ENCODE measurements at places on chromosomes 5 and 9. TPM values are rescaled to one million over a fixed set of nuclear protein-coding genes. Genes with fewer than 3 reads are reported as not detected.

ANKRD31 gene
- 0.73 TPM for total RNA-seq

ADAMTSL2 gene
- total RNA-seq: 0.09 TPM

CDKN2B-AS1 gene
- 2.2 TPM for total RNA-seq

SH3GL2 gene
- not detected for total RNA-seq

PLCXD3 gene
- total RNA-seq: not detected

IL17B gene
- total RNA-seq: not detected

GRCh38 chr5:79702606-79703380 lies 13.2 kb downstream of the CMYA5 start:
- H3K36me3 ChIP-seq: no peaks in the 10 kb centered on the region
- DNase-seq: peak; percentile 25
- no peaks in the 10 kb centered on the region for H3K4me1 ChIP-seq
- no peak overlapping the region for H3K4me3 ChIP-seq

- H3K27me3 ChIP-seq: no peaks in the 10 kb centered on the region
- no peak overlapping the region for H3K27ac ChIP-seq
- peaks cover 7% of the 10 kb centered on the region for H3K4me1 ChIP-seq
- no peak for DNase-seq
- H3K36me3 ChIP-seq: no peaks in the 10 kb centered on the region
- no peak overlapping the region for H3K4me3 ChIP-seq
Measured at GRCh38 chr9:133380734-133381133, 4.6 kb downstream of the STKLD1 start.

DNA sequence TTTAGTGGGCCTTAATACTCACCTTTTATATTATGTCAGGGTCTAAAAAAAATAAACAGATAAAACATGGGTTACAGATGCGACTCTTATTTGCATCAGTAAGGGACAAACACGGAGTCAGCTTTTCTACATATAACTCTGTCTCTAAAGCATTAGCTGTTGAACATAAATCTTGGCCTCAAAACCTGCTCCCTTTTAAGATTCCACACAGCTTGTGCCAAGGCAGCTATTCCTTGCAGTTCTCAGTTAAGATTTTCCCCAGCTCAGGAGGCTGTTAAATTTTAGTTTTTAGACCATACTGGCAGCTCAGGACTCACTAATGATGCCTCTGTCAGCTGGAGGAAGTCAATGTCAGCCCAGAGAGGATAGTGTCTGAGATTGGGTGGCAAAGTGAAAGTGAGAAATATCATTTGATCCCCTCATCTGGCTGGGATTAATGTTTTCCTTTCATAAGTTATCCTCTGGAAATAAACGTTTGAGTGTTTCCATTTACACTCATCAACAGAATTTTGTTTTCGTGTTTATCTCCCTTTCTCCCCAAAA lies 287.5 kb downstream of the ELAVL2 start:
- DNase-seq: no peak
- H3K4me3 ChIP-seq: no peak overlapping the region
- no peaks in the 10 kb centered on the region for H3K27me3 ChIP-seq
- H3K27ac ChIP-seq: no peak overlapping the region
- no peaks in the 10 kb centered on the region for H3K4me1 ChIP-seq

DNA sequence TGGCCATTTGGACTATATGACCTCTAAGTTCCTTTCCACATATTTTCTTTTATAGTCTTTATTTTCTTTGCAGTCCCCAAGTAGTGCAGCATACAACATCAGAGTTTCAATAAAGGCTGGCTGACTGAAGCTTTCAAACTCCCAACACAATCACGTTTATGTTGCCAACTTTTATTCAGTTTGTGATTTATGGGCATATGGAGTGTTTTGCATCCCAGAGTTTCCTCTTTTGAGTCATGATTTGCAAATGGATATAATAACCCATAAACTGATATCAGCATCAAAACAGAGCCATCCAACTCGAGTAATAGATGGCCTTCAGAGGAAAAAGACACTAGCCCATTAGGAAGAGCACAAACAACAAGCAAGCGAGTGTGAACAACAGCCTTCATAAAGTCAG lies 414.0 kb downstream of the ELAVL2 start:
- no peaks in the 10 kb centered on the region for H3K36me3 ChIP-seq
- no peaks in the 10 kb centered on the region for H3K27me3 ChIP-seq
- DNase-seq: no peak
- no peaks in the 10 kb centered on the region for H3K4me1 ChIP-seq
- no peak overlapping the region for H3K4me3 ChIP-seq

DNA sequence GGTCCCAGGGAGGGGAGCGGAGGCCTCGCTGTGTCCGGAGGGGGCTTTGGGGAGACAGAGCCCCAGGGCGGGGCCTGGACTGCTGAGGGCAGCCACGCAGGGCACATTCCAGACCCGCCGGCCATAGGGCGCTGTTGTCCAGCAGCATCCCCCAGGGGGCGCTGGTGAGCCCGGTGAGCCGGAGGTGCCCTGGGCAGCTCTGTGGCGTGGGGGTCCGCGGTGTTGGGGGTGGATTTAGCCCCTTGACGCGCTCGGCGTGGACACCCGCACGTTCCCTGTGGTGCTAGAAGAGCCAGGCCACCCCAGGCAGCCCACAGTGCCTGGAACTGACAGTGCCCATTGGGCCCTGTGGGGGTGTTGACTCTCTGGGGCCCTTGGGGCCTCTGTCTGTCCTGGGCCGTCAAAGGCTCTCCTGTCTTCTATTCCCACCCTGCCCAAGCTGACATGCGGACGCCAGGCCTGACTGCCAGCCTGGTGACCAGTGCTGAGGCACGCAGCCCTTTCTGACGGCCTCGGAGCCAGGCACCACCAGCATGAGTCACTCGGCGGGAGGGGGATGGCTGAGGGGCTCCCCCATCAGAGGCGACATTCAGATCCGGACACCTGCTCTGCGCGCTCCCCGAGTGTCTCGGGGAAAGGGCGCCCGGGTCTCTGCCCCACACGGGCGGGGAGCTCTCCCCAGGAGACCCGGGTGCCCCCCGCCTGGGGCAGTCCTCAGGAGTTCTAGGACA lies 23.9 kb downstream of the TPPP start:
- H3K27ac ChIP-seq: no peak overlapping the region
- DNase-seq: no peak
- peaks cover 29% of the 10 kb centered on the region for H3K4me1 ChIP-seq
- no peak overlapping the region for H3K4me3 ChIP-seq

DNA sequence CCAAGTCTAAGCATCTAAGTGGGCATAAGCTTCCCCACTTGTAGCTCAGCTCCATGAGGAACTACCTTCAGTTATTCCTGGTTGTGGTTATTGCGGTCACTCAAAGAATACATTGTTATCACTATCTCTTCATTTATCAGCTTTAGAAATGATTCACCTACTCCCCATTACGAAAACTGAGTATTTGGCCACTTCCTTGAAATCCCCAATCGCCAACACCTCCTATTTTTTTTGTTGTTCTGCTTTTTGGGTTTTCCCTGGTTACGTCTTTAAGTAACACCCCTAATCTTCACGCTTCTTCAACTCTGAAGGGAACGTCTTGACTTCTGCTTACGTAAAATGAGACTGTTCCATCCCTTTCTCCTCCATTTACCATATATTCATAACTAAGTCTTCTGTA lies 20.7 kb downstream of the MAPK9 start:
- no peak for DNase-seq
- no peaks in the 10 kb centered on the region for H3K27me3 ChIP-seq
- H3K4me3 ChIP-seq: no peak overlapping the region
- H3K4me1 ChIP-seq: no peaks in the 10 kb centered on the region

- no peak for DNase-seq
- no peak overlapping the region for H3K27ac ChIP-seq
- peaks cover 10% of the 10 kb centered on the region for H3K4me1 ChIP-seq
- H3K36me3 ChIP-seq: no peaks in the 10 kb centered on the region
- no peak overlapping the region for H3K4me3 ChIP-seq
Measured at GRCh38 chr9:3508078-3508431, 17.7 kb downstream of the RFX3 start.

DNA sequence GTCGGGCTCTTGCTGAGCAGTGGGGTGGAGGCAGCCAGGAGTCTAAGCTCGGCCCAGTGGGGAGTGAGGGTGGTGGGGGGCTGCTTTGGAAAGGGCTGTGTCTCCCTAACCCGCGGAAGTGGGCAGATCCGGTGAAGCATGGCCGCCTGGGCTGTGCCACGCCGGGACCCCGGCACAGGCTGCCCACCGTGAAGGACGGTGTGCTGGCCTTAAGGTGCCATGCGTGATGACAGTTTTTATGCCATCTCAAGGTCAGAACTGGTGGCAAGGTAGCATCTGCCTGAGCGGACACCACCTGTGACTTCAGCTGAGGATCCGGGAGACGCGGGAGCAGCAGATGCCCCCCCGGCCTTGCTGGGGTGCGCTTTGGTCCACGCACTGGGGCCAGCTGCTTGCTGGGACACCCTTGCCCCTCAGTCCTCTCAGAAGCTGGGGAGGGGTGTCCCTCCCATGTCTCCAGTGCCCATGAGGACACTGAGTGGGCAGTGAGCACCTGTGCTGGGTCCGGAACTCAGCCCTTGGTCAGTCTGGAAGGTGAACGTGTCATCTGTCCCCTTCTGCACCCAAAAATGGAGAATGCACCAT lies 53.9 kb downstream of the AHRR start:
- H3K4me3 ChIP-seq: no peak overlapping the region
- no peaks in the 10 kb centered on the region for H3K27me3 ChIP-seq
- H3K36me3 ChIP-seq: no peaks in the 10 kb centered on the region
- no peak for DNase-seq
- H3K4me1 ChIP-seq: peaks cover 10% of the 10 kb centered on the region
- no peak overlapping the region for H3K27ac ChIP-seq

GRCh38 chr5:84724683-84725082 lies 340.0 kb upstream of the EDIL3 start:
- H3K36me3 ChIP-seq: no peaks in the 10 kb centered on the region
- H3K4me1 ChIP-seq: no peaks in the 10 kb centered on the region
- no peaks in the 10 kb centered on the region for H3K27me3 ChIP-seq
- no peak for DNase-seq
- H3K4me3 ChIP-seq: no peak overlapping the region
- no peak overlapping the region for H3K27ac ChIP-seq

DNA sequence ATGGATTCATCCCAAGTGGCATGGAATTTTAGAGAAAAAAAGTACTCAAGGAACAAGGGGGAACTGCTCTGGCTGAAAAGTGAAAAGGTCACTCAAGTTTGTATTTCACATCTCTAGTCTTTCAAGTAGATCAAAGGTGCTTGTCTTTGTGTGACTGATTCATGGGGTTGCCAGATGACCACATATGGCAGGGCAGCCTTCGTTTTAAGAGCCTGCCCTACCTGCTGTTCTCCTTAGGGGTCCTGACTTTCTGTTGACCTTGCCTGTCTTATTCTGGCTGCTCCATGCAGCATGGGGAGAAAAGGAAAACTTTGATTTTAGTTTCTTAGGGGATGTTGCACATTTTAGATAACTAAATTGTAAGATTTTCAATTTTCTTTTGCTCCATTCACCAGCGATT lies 877.7 kb downstream of the TLE1 start:
- no peak for DNase-seq
- H3K4me3 ChIP-seq: no peak overlapping the region
- no peak overlapping the region for H3K27ac ChIP-seq
- no peaks in the 10 kb centered on the region for H3K4me1 ChIP-seq
- no peaks in the 10 kb centered on the region for H3K36me3 ChIP-seq
- H3K27me3 ChIP-seq: no peaks in the 10 kb centered on the region

GRCh38 chr5:74392711-74393351 lies 247.7 kb downstream of the ENC1 start:
- DNase-seq: no peak
- no peaks in the 10 kb centered on the region for H3K36me3 ChIP-seq
- no peaks in the 10 kb centered on the region for H3K27me3 ChIP-seq
- no peak overlapping the region for H3K27ac ChIP-seq
- H3K4me3 ChIP-seq: no peak overlapping the region
- H3K4me1 ChIP-seq: no peaks in the 10 kb centered on the region

DNA sequence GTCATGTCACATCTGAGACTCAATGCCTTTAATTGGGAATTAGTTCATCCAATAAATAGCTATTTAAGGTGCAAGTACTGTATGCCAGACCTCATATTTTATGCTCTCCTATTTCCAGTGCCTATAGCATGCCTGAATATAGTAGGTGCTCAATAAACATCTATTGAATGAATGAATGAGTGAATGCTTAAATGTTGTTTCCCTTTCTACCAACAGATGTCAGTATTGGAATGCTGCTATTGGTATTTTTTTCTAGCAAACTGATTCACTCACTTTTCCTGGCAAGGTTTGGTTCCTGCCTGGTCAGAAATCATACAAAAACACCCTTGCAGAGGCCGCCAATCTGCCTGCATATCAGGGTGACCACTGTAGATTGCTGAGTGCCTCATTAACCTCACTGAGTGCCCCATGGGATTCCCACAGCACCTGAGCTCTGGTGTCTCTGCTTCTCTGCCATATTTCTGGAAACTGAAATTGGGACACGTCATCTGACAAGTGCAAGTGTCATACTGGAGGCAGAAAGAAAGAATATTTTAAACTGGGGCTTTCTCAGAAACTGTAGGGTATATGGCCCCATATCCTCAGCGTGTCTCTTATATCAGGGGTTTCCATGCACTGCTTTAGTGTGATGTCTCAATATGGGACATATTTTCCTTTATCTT lies 359.7 kb downstream of the TRIM32 start:
- no peak for DNase-seq
- no peak overlapping the region for H3K27ac ChIP-seq
- H3K36me3 ChIP-seq: no peaks in the 10 kb centered on the region
- no peaks in the 10 kb centered on the region for H3K4me1 ChIP-seq
- H3K27me3 ChIP-seq: no peaks in the 10 kb centered on the region

- peaks cover 4% of the 10 kb centered on the region for H3K36me3 ChIP-seq
- H3K4me3 ChIP-seq: peak overlapping the region; percentile 66
- no peak for DNase-seq
- peak overlapping the region; percentile 95 for H3K27ac ChIP-seq
- no peaks in the 10 kb centered on the region for H3K27me3 ChIP-seq
- peaks cover 55% of the 10 kb centered on the region for H3K4me1 ChIP-seq
Measured at GRCh38 chr9:70259512-70259802, 679 bp downstream of the SMC5 start.

GRCh38 chr5:176781054-176781375 lies 29.3 kb upstream of the UNC5A start:
- no peaks in the 10 kb centered on the region for H3K4me1 ChIP-seq
- no peaks in the 10 kb centered on the region for H3K36me3 ChIP-seq

Data from CD4-positive, alpha-beta memory T cell (primary cell).